ENCODE measurements at places on chromosomes 7 and 10.
A peak's percentile ranks its signal among the peaks of the same experiment; 100 is the strongest.

DNA sequence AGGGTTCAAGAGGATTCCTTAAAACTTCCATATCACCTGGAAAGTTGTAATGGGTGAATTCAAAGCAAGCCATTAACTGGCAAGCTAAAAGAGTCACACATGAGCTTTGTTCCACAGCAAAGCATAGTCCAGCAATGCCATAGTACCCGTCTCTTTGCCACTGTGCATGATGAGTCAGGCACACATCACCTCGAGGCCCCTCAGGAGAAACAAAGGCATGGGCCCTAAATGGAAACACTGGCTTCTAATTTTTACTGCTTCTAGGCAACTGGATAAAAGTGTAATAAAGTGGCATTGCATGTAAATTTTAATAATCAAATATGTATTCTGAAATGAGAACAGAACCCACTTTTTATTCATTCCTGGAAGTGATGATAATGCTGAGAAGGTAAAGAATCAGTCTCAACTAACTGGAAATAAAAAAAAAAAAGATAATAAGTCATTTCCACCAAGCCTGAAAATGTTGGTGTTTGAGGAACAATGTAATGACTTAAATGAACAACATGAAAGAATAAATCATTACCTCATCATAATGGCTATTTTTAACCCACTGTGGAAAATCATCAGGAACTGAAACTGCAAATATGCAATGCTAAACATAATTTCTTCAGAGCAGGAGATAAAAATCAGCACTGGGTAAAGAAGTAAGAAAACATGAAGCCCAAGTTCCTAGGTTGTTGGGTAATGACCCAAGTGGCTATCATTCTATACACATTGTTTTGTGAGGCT lies 104.9 kb downstream of the CDK6 start:
- H3K36me3 ChIP-seq = no peaks in the 10 kb centered on the region
- no peak overlapping the region for H3K27ac ChIP-seq

- H3K27me3 ChIP-seq = no peaks in the 10 kb centered on the region
- no peak for DNase-seq
- H3K4me1 ChIP-seq = no peaks in the 10 kb centered on the region
- no peaks in the 10 kb centered on the region for H3K36me3 ChIP-seq
These were observed 76.7 kb downstream of the CALD1 start for GRCh38 chr7:134856091-134856490.

DNA sequence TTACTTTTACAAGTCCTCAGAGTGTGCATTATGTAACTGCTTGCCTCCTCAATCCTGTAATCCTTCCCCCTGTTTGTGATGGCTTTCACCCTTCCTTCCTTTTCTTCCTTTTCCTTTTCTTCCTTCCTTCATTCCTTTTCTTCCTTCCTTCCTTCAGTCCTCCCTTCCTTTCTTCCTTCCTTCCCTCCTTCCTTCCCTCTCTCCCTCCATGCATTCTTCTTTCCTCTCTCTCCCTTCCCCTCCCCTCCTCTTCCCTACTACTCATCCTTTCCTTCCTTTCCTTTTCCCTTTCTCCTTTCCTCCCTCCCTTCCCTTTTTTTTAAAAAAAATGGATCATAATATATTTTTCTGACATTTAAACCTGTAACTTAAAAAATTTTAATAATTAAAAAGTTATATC lies 22.2 kb upstream of the ABCA13 start:
- no peak overlapping the region for H3K27ac ChIP-seq
- H3K36me3 ChIP-seq = no peaks in the 10 kb centered on the region
- H3K4me3 ChIP-seq = no peak overlapping the region

DNA sequence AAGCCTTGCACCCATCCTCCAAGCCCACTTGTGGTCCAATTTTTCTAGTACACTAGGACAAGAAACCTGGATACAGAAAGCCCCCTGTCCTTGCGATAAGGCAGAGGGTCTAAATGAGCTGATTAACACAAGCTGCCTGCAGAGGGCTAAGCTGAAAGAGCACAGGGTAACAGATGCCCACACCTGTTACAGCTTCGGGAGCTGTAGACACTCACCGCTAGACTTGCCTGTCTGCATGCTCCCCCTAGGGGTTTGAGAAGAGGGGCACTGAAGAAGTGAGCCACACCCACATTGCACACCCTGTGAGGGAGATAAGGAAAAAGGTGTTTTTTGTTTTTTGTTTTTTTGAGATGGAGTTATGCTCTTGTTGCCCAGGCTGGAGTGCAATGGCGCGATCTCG lies 386.5 kb upstream of the AUTS2 start:
- no peaks in the 10 kb centered on the region for H3K27me3 ChIP-seq
- DNase-seq = no peak
- H3K36me3 ChIP-seq = no peaks in the 10 kb centered on the region

GRCh38 chr10:78148961-78149612 lies 115.4 kb downstream of the RPS24 start:
- no peaks in the 10 kb centered on the region for H3K27me3 ChIP-seq
- peak overlapping the region; percentile 74 for H3K27ac ChIP-seq
- DNase-seq = peak; percentile 61
- H3K4me3 ChIP-seq = no peak overlapping the region
- no peaks in the 10 kb centered on the region for H3K36me3 ChIP-seq

GRCh38 chr7:76220185-76221057 lies 18.7 kb downstream of the SRRM3 start:
- H3K36me3 ChIP-seq = no peaks in the 10 kb centered on the region
- H3K27me3 ChIP-seq = no peaks in the 10 kb centered on the region
- peaks cover 8% of the 10 kb centered on the region for H3K4me1 ChIP-seq
- H3K27ac ChIP-seq = no peak overlapping the region

- no peaks in the 10 kb centered on the region for H3K36me3 ChIP-seq
- DNase-seq = no peak
- H3K4me3 ChIP-seq = no peak overlapping the region
- 0 out of 2 replicates have a peak, but pooled peaks cover 11% of the 10 kb centered on the region for H3K4me1 ChIP-seq
- no peak overlapping the region for H3K27ac ChIP-seq
- H3K27me3 ChIP-seq = no peaks in the 10 kb centered on the region
These were observed 34.4 kb downstream of the NRCAM start for GRCh38 chr7:108421720-108422331.

- H3K4me1 ChIP-seq = no peaks in the 10 kb centered on the region
- no peaks in the 10 kb centered on the region for H3K36me3 ChIP-seq
- DNase-seq = peak; percentile 69
- peak overlapping the region; percentile 60 for H3K27ac ChIP-seq
These were observed 621.2 kb downstream of the SDK1 start for GRCh38 chr7:3922175-3922635.

DNA sequence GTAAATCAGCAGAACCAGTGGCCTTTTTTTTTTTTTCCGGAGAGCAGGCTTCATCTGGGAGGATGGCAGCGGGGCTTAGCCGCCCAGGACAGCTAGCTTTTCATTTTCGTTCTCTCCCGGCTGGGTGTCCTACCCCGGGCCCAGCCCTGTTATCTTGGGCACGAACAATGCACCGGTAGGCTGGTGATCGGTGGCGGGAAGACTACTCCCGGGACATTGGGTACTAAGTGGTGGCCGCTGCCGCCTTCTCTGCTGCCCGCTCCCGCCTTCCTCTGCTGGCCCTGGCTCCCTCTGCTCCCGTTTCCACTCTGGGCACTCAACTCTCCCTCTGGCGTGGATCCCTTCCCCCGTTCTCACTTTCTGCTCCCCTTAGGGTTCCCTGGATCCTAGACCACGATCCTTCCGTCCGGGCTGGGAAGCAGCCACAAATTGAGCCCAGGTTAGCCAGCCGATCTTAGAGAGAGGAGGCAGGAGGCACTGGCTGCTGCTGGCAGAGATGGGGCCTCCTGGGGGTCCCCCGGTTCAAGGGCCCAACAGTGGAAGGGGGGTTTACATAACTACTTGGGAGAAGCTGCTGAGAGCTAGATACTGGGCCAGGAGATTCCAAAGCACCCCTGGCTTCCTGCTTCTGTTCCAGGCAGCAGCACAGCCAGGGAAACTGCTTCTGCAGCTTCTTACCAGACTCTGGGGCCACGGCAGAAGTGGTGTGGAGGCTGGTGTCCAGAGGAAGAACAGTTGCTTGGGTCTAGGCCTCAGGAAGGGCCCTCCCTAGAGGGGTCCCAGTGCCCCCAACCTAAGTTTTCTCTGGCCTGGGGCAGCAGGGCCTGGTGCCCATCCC lies 1.8 kb downstream of the TLX1 start:
- no peaks in the 10 kb centered on the region for H3K36me3 ChIP-seq
- H3K27me3 ChIP-seq = no peaks in the 10 kb centered on the region
- H3K4me3 ChIP-seq = no peak overlapping the region
- DNase-seq = no peak
- H3K4me1 ChIP-seq = peaks cover 23% of the 10 kb centered on the region

DNA sequence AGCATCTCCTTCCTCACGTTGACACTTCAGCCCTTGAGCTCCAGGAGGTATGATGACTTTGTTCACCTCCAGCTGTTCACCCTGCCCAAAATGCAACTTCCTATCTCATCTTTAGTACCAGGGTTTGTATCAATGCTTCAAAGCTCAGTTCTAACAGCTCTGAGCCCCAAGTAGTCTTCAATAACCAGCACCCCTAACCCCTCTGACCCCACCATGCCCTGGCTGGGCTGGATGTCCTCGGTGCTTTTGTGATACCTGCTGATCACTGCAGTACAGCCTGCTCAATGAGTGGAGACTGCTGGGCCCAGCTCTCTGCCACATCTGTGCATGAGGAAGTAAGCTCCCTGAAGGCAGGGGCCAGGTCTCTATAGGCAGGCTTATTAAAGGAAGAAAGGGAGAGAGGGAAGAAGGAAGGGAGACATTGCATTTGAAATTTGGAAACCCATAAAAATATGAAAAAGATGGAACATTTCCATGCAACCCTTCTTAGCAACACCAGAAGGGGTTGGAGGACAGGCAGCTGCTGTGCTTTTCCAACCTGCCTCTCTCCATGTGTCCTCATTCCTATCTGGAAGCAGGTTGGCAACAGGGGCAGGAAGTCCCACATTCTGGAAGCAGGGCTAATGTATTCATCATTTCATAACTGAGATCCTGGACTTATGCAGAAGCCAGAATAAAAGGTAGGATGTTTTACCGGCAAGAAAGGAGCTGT lies 756.1 kb downstream of the GRID1 start:
- no peaks in the 10 kb centered on the region for H3K4me1 ChIP-seq
- H3K36me3 ChIP-seq = no peaks in the 10 kb centered on the region

GRCh38 chr10:61354401-61354975 lies 98.7 kb downstream of the TMEM26 start:
- DNase-seq = no peak
- H3K36me3 ChIP-seq = no peaks in the 10 kb centered on the region
- no peaks in the 10 kb centered on the region for H3K27me3 ChIP-seq
- no peak overlapping the region for H3K4me3 ChIP-seq
- no peak overlapping the region for H3K27ac ChIP-seq
- H3K4me1 ChIP-seq = no peaks in the 10 kb centered on the region

DNA sequence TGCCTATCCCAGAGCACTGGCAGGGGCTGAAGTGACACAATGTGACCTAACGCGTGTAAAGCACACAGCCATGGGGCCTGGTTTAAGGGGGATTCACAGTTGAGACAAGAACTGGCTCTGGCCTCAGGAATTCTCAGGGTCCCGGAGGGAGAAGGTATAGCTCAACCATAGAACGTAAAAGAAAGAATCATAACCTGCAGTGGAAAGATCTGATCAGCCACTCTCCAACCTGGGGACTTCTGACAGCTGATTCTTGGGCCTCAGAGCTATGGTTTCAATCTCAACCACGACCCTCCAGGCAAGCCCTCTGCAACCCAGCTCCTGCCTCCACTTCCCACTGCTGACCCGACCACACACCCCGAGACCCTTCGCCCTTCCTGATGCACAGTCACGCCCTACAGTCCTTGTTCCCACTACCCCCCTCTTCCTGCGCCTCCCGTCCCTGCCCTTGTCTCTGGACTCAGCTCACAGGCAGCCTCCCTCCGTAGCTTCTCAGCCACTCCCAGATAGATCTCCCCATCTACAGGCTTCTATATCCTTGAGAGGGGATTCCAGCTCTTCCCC lies 245.2 kb downstream of the BUB3 start:
- no peak overlapping the region for H3K27ac ChIP-seq
- no peak overlapping the region for H3K4me3 ChIP-seq
- H3K4me1 ChIP-seq = no peaks in the 10 kb centered on the region
- DNase-seq = no peak

GRCh38 chr10:13643016-13643415 lies 56.3 kb downstream of the PRPF18 start:
- H3K27ac ChIP-seq = no peak overlapping the region
- no peak overlapping the region for H3K4me3 ChIP-seq
- no peaks in the 10 kb centered on the region for H3K27me3 ChIP-seq

GRCh38 chr7:28808796-28809533 lies 149.2 kb downstream of the TRIL start:
- no peak overlapping the region for H3K4me3 ChIP-seq
- H3K27me3 ChIP-seq = no peaks in the 10 kb centered on the region
- no peaks in the 10 kb centered on the region for H3K4me1 ChIP-seq
- H3K36me3 ChIP-seq = no peaks in the 10 kb centered on the region
- H3K27ac ChIP-seq = no peak overlapping the region
- no peak for DNase-seq

- H3K27me3 ChIP-seq = no peaks in the 10 kb centered on the region
- peak; percentile 38 for DNase-seq
- H3K36me3 ChIP-seq = peaks cover 3% of the 10 kb centered on the region
- peaks cover 70% of the 10 kb centered on the region for H3K4me1 ChIP-seq
These were observed 10.1 kb downstream of the CFTR start for GRCh38 chr7:117489911-117490310.

DNA sequence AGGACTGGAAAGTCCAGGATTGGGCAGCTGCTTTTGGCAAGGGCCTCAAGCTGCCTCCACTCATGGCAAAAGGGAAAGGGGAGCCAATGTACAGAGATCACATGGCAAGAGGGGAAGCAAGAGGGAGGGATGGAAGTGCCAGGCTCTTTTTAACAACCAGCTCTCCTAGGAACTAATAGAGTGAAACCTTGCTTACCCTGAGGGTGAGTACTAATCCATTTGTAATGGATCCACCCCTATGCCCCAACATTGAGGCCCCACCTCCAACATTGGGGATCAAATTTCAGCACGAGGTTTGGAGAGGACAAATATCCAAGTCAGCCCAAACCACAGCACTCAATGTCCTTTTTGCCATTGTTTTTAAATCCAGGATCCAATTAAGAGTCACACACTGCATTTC lies 12.5 kb downstream of the HABP2 start:
- DNase-seq = no peak
- H3K4me1 ChIP-seq = peaks cover 27% of the 10 kb centered on the region
- H3K36me3 ChIP-seq = no peaks in the 10 kb centered on the region
- no peaks in the 10 kb centered on the region for H3K27me3 ChIP-seq

All from Caco-2 (cell line).